ENCODE measurements at places on chromosomes 2 and 18.

DNA sequence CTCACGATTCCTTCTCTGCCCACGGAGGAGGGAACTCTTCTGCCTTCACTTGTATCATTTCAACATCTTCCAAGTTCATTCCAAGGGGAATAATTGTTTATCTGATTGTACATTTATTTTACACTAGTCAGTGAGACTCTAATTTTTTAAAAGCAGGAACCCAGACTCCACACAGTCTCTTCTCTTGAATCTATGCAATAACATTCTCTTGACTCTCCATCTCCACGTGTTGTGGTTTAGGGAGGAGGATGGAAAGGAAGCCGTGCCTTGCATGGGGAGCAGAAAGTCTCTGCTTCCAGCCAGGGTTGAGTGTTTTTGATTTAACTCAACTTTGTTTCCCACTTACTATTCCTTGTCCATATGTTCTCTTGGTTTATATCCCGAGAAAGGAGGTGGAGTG lies 131.1 kb upstream of the RIOK3 start:
- no peak for DNase-seq

GRCh38 chr2:31213601-31214443 lies 3.5 kb downstream of the CAPN14 start:
- no peak for DNase-seq

DNA sequence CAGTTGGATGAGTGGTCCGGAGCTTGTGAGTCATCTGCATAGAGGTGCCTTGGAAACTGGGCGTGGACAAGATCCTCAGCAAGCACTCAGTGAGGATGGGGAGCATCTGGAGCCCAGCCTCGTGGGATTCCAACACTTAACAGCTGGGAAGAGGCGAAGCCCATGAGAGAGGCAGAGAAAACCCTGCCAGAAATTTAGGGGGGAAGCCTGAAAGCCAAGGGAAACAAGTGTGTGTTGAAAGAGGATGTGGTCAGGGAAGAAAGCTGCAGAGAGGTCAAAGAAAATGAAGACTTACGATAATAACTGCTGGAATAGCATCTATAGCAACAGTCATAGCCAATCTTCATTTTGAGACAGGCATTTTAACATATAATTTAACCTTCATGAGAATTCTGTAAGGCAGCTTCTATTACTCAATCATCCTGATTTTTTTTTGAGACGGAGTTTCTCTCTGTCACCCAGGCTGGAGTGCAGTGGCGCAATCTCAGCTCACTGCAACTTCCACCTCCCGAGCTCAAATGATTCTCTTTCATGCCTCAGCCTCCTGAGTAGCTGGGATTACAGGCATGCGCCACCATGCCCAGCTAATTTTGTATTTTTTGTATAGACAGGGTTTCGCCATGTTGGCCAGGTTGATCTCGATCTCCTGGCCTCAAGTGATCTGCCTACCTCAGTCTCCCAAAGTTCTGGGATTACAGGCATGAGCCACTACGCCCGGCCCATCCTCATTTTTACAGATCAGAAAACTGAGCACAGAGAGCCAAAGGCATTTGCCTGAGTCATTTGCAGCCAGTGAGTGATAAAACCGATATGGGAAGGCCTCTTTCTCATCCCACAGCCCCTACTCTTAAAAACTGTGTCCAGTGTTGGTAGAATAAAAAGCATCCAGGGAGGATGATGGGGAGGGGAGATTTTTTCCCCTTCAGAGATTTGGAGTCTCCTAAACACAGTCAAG lies 214.4 kb upstream of the EPAS1 start:
- DNase-seq = no peak

GRCh38 chr18:76578571-76579300 lies 83.7 kb upstream of the ZNF516 start:
- no peak for DNase-seq

DNA sequence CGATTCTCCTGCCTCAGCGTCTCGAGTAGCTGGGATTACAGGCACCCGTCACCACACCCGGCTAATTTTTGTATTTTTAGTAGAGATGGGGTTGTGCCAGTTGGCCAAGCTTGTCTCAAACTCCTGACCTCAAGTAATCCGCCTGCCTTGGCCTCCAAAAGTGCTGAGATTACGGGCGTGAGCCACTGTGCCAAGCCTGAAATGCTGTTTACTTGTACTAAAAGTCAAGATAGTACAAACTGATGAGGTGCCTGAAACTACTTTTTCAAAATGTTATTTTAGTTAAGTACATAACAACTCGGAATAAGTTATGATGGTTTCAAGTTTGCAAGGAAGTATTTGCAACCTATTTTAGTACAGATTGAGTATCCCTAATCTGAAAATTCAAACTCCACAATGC lies 85.7 kb downstream of the CEP192 start:
- no peak for DNase-seq

DNA sequence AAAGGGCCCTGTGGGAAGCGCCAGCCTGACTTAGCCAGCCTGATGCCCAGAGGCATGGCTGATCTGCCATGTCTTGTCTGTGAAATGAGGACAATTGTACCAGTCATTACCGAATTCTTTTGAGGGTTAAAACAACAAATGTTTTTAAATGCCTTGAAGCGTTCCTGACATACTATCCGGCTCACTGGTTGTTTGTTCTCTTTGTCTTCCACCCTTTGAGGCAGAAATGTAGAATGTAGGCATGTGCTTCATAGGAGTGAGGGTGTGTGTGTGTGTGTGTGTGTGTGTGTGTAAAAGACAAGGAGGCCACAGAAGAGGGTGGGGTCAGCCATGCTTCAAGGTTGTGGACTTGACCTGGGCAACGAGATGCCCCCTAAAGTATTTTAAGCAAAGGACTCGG lies 35.5 kb downstream of the TGFBRAP1 start:
- no peak for DNase-seq

DNA sequence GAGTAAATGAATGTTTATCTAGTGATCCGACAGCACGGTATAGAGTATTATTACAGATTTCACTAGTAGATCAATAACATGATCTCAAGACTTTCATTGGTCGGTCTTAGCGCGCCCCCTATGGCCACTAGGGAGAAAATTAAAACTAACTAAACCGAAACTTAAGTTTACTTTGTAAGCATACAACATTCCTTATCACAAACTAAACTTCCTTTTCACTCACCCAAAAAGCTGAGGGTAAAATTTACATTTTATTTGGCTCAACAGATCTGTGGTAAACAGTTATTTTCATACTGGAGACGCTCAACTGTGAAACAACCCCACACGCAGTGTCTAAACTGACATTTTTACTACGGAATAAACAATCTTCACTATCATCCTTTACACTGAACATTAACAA lies 215.6 kb upstream of the MAP2 start:
- DNase-seq = no peak

DNA sequence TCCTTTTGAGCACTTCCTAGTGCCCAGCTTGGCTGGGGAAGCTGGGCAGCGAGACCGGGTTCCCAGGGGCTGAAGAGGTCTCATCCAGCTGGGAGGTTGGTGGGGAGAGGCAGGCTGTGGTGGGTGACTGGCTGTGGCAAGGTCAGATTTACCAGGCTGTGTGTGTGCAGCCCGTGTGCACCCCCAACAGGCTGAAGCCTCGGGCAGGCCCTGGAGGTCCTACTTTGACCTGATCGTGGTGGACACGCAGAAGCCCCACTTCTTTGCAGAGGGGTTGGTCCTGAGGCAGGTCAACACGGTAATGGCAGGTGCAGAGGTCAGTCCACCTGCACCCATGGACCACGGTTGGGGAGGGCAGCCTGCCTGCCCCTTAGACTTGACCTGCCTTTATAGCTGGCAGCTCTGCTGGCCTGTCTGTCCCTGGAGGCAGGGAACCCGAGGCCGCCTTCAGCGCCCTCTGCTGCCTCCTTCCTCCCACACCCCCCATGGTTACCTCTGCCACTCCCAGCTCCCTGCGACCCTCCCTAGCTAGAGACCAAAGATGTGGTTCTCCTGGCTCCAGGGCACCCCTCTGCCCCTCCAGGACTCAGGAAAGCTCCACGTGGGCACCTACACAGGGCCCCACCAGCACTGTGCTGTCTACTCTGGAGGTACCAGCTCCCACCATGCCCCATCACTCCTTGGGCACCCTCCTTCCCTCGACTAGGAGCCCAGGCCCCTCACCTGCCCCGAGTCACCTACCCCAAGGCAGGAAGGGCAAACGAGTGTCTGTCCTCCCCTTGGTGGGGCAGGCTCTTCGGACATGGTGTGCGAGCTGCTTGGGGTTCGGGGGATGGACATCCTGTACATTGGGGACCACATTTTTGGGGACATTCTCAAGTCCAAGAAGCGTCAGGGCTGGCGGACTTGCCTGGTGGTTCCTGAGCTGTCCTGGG lies 4.0 kb downstream of the NT5DC4 start:
- DNase-seq = no peak

DNA sequence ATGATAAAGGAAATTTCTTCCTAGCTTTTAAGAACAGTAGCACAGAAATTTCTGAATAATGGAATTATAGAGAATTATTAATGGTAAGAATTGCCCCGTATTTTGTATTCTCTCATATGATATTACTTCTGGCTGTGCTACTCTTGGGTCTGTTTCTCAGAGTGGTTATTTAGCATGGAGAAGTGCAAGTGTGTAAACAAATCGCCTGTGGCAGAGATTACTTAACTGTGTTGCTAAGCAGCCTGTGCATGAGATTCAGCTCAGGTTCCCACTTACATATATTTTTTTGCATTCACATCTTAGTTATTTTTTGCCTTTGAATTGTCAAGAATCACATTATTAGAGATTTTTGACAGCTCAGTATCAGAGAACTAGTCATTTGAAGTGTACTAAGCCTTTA lies 80.1 kb upstream of the NFATC1 start:
- DNase-seq = no peak

- no peak for DNase-seq
These were observed 222.0 kb upstream of the FN1 start for GRCh38 chr2:215657844-215658243.

Data from activated T-helper 1 cell treated with anti-CD3 and anti-CD28 coated beads, Interleukin-2, amount 50 U/mL, for 16 hours (primary cell).